ENCODE measurements at places on chromosomes 3 and 15.
A peak's percentile ranks its signal among the peaks of the same experiment; 100 is the strongest.

GRCh38 chr3:185995352-185995751, 57.5 kb upstream of the TRA2B start:
- DNase-seq: no peak

- DNase-seq: no peak
Measured at GRCh38 chr3:118537454-118537853, 497.2 kb downstream of the IGSF11 start.

DNA sequence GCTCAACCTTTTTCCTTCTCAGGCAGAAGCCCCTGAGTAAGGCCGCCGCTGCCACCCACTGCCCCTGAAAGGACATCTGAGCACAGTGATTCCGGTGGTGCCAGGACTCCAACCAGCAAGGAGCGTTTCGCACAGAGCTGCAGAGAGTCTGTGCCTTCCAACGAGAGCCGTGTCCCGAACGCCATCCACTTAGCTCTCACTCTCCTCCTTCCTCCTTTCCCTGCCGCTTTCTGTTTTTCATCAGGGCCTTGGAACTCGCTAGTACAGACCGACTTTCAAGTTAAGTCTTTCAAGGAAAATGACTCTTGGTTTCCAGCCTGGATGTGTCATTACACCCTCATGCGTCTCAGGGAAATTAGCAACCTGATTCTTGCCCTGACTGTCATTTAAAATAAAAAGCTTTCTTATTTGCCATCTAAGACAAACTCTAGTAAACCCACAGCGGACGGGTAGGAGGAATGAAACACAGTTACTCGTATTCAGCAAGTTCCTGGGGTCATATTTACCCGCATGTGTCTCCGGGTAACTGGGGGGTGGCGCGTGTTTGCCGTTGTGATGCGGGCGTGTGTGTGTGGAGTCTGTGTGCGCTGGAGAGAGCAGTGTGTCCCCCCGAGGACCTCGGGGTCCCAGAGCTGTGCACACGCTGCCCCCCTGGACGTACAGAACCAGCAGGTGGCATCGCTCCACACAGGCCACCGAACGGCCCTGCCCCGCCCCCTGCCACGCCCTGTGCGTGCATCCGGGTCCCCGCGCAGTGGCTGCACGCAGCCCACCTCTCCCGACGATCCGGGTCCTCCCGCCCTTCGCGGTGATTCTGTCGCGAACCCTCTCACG, 30.4 kb upstream of the ALDH1A3 start:
- peak; percentile 42 for DNase-seq

- DNase-seq: peak; percentile 43
Measured at GRCh38 chr15:51307811-51308210, 30.6 kb downstream of the CYP19A1 start.

DNA sequence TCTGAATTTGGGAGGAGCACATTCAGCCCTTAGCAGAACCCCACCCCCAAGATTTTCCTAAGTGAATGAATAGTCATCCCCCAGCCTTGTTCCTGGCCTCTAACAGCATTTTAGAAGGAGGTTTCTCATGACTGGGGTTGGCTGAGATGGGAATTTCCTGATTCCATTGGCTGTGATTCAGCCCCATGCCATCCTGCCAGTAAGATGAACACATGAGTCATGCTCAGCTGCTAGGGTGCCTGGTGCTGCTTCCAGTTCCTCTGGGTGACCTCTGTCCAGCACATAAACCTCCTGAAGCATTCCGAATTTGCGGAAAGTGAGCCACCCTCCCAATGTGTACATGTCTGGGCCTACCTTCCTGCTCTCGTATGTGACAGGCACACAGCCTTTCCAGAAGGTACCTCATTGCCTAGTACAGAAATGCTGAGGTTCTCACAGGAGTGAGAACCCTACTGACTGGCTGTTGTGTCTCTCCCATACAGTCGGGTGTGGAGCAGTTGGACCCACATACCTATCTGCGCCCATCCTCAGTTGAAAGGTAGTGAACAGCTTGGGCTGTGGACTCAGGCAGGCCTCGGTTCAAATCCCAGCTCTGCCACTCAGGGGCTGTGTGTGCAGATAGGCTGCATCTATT, 91.7 kb downstream of the APBA2 start:
- DNase-seq: peak; percentile 95

DNA sequence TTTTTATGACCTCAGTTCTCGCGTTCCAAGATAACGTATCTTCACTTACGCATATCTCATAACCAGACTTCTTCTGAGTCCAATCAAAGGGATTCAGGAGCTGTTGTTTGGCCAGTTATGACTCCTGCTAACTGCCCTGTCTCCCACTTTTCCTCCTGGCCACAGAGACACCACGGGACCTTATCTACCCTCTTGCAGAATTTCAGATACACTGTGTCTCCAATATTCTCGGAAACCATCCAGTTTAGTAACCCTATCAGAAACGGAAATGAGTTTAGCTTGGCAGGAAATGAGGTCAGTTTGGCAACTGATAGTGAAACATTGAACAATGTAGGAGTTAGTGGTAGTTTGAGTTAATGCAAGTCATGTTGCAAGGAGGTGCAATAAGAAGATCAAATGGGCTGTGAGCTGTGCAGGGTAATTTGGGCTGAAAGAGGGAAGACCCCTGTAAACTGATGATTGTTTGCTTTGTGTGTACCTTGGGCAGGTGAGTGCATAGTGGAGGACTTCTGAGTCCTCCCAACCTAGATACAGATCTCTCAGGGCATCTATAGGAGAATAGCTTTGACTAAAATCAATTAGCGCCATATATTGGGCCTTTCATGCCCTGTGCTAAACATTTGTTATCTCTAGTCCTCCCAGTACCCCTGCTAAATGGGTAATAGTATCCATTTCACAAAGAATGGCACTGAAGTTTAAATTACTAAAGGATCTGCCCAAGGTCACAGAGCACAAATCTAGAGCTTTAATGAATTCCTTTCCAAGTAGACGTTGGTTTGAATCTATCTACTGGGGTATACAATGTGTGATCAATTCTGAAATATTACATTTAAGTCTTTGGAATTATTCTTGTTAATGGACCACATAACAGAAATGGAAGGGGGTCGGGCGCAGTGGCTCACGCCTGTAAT, 41.3 kb upstream of the PIK3CB start:
- DNase-seq: no peak

GRCh38 chr3:120324190-120324589, 25.0 kb downstream of the LRRC58 start:
- DNase-seq: no peak

GRCh38 chr3:68802111-68802870, 130.1 kb downstream of the TAFA4 start:
- peak; percentile 11 for DNase-seq

DNA sequence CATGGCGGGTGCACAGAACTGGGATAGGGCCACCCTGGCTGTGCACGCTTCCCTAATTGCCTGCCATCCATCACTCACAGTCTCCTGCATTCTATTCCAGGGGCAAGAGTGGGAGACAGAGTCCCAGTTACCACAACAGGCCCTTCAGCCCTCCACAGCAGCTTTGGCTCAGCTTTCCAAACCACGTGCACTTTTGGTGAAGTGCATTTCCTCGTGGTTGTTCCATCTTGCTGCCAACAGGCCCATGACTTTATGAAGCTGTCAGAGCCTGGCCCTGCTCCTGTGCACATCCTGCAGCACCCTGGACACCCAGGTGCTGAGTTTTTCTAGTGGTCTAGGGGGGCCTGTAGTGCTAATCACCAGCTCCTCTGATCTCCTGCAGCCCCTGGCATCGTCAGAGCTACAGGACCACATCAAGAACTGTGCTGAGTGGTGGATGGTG, 110.2 kb downstream of the ADCY5 start:
- DNase-seq: no peak

GRCh38 chr15:33132722-33133345, 61.7 kb downstream of the FMN1 start:
- DNase-seq: peak; percentile 62

GRCh38 chr3:110644203-110644602, 427.4 kb upstream of the NECTIN3 start:
- no peak for DNase-seq

GRCh38 chr3:162863579-162863978, 1367.0 kb downstream of the OTOL1 start:
- no peak for DNase-seq

GRCh38 chr3:160667452-160667851, 9.5 kb upstream of the ARL14 start:
- no peak for DNase-seq

DNA sequence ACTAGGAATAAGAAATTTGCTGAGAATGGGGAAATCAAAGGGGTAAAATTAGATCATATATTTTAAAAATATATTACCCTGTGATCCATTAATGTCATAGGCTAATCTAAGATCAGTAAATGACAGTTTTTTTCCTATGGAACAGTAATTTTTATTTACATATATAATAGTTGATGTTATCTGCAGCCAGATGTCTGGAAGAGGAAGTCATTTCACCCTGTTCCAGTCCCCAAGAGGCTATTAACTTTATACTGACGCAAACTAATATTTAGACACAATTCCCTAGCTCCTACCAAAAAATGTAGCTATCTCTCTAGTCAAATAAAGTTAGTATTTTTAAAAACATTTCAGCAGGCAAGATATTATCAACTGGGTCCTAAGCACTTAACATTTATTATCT, 558.0 kb downstream of the MECOM start:
- no peak for DNase-seq

DNA sequence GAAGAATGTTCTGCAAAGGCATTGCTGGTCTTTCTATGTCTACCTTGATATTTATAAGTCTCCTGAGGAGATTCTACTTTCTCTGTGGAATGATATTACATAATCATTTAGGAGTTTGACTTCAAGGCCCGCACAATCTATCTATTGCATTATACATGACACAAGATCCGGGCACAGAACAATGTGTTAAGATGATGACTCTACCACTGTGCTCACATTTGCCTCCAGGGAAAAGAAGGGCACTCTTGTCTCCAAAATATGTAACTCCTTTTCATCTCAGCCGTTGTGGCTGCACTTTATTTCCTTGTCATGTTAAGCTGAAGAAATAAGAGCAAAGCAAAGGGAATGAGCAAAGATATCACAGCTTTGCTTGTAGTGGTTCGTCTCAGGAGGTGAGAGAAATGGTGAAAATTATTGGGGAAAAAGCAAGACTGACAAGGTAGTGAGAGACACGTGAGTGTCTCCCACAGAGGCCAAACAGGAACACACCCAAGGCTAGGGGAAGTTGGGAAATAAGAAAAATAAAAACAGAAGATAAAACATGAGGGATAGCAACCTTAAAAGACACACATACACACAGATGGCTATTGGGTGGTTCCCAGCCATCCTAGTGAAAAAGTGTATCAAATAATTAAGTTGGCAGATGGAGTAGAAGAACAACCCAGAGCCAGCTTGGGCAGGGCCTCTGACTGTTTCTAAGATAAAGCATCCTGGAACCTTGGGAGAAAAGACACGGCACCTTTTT, 184.3 kb downstream of the P3H2 start:
- no peak for DNase-seq

DNA sequence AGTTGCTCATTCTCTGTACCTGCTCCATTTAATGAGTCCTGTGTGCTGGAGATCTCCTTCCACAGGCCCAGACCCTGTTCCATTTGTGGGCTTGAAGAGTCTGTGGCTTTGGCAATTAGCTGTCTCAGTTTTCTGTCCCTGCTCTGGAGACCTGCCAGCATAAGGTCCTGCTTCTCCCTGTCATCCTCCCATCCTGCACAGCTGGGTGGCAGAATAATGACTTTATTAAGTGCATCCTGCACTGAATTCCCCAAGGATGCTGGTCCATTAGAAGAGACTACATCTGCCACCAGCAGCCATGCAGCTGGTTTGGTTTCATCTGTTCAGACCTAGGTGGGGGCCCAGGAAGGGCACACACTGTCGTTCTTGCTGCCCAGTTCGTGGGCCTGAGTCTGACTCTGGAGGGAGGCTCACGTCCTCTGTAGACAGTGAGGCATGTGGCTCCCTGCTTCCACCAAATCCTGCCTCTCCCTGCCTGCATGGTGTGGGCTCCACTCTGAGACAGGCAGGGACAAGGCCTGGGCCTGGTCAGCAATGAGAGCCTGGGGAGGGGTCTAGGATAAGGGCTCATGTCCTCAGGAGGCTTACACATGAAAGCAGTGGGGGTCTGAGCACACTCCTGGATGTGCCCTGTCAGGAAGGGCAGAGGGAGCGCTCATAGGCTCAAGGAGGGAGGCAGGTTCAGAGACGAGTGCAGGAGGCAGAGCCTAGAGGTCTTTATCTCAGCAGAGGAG, 78.4 kb upstream of the PRR23E start:
- no peak for DNase-seq

GRCh38 chr15:98120561-98120960, 160.1 kb downstream of the ARRDC4 start:
- no peak for DNase-seq

DNA sequence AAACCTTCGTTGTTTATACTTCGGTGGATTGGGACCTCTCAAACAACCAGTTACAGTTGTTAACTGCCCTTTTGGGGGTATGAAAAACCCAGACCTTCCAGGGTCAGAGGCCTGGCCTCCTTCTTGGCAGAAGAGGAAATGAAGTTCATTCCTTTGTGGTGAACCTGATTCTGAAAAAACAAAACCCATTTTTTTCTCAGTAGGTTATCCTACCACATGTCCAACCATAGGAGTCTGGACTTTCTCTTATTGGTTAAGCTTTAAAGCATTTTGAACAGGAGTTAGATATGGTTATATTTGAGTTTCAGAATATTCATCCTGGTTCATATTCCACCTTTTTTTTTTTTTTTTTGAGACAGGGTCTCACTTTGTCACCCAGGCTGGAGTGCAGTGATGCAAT, 7.2 kb upstream of the LACTB start:
- DNase-seq: no peak

DNA sequence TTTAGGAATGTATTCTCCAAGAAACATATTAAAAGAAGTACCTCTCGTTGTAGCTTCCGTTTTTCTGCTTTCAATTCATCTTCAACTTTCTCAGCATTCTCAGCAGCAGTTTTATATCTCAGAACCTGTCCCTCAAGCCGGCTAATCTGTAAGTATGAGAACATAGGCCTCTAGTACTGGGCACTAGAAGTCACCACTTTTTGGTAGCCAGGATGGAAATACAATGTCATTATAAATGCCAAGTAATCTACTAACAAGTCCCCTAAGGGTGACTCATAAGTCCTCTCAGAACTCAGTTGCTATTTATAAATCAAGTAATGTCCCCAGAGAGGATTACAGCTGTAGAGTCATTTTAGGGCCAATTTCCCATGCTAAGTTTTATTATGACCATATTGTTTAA, 61.1 kb downstream of the MLH1 start:
- DNase-seq: no peak

DNA sequence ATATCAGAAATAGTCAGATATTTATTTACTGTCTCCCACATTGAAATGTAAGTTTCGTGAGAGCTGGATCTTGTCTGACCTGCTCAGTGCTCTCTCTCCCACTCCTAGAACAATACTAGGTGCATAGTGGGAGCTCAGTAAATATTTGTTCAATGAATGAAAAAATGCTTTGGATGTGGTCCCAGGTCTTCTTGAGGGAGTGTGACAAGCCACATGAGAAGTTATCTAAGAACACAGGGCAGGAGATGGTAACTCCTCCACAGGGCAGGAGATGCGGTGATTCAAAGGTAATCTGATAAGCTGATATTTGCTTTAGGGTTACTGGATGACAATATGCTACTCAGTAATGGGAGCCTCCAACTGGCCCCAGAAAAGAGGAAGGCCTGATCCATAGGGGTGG, 25.8 kb upstream of the PLA2G4E start:
- no peak for DNase-seq

Data from pons (tissue), 1 donor.